ENCODE measurements at places on chromosomes 12 and 14.

DNA sequence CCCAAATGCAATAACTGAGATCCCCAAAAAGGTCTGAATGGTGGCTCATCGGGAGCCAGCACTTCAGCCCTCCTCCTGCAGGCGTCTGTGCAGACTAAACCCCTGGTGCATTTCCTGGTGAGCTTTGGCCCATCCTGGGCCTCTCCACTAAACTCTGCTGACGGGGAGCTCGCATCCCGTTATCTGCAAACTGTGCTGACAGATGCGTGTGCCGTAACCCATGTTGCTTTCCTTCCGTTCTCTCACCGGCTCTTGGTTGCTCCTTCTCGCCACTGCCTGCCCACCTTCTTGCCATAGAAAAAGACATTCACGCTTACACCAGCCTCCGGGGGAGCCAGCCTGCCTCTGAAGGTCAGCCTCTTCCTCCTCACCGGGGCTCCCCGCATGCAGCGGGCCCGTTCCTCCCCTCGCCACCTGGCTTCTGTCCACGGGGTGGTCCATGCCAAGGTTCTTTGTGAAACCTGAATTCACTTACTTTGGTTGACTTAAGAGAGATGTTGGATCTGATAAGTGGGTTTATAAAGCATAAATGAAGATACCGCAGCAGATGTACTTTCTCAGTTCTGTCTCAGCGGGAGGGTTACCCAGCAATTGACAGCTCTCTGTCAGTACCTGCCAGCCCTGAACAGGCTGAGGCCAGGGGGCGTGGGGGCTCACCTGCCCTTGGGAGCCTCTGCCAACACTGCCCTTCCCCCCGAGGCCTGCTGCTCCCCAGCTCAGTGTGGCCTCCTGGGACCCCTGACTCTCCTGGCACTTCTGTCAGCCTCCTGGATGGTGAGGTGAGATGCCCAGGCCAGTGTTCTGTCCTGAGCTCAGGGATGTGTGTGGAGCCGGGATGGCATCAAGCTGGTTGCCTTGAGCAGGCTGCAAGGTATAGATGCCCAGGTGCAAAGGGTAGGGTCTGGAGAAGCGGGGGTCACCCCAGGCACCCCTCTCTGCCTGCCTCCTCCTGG is 14.2 kb downstream of the ZFYVE21 start:
- DNase-seq: no peak

- DNase-seq: no peak
Observed at GRCh38 chr14:101599234-101599885, 38.1 kb downstream of the DIO3 start.

- no peak for DNase-seq
Observed at GRCh38 chr12:5588591-5588990, 156.7 kb downstream of the NTF3 start.

GRCh38 chr12:131442337-131442918 is 268.5 kb upstream of the SFSWAP start:
- DNase-seq: no peak

- no peak for DNase-seq
Observed at GRCh38 chr12:38587594-38587993, 271.0 kb downstream of the ALG10B start.

DNA sequence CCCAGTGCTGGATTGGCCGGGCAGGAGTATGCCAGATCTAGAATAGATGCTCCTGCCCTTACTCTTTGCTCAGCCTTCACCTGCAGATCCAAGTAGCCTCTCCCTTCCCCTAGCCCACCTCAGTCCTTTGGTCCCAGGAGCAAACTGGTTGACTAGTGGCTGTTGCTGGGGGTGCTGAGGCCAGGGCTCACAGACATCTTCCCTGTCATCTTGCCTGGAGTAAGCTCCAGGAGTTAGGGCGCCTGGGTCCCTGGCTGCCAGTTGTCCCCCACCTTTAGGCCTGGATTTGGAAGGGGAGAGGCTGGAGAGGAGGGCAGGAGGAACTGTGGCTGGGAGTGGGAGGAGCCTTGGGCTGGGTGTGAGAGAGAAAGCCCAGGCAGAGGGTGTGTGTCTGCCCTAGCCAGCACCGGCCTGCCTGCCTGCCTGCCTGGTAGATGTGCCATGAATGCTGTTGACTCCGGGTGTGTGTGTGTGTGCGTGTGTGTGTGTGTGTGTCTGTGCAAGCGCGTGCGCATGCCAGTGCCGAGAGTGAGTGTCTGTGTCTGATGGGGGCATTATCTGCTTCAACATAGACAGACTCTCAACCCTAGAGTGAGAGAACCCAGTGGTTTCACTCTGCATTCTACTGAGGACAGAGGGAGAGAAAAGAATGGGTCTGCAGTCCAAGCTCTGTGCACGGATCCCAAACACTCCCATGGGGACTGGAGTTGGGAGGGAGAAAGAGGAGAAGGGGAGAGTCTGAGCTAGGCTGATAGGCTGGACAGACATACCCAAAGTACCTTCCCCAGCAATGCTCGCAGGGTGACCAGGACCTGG is 845 bp upstream of the RARG start:
- DNase-seq: no peak

DNA sequence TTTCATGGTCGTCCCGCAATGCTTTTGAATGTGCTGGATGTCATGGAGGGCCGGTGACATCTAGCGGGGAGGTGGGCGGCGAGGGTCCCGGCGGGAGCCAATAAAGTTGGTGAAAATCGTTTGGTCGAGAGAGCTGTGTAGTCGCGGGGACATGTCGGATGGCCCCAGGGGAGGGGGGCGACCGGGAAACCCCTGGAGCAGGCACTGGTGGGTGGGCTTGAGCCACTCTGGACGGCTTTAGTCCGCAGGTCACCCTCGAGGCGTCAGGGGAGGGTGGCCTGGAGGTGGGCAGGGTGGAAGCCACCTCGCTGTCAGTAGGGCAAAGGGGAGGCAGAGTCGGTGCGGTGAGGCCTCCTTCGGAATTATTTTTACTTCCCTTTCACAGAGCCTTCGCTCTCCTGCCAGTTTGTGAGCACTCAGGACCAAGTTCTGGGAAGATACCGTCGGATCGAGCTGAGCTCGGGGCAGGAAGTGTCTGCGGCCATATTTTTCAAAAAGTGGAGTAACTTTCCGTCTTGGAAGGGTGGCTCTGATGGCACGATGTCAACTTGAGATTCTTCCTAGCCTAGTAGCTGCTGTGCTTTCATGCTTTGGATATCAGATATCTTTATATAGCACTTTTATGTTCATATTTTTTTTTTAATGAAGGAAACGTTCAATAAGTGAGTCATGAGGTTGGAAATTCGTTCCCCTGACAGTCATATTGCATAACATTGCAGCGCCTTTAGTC is 28.2 kb downstream of the WBP11 start:
- DNase-seq: no peak

DNA sequence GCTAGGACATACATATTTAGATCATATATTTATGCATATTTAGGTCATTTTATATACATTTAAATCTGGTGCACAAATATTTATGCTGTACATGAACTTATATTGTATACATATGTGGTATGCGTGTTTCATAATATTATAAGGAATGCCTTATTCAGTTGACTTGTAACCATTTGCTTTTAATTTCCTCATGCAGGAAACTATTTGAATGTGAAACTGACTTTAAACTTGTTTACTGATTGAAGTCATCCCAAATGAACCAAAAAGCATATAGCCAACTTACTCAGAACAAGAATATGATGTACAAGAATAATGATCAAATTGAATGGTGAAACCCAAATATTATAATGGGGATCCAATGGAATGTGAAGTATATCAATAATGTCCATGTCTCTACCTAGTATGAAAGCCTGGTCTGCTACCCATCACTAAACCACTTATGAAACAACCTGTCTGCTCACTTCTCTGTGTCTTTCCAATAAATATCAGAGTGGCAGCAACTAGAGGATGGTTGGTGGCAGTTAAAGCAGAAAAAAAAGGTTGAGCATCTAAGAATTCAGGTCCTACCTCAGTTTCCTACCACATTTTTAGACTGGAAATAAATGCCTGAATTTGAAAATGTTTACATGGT is 38.3 kb downstream of the RPS6KA5 start:
- no peak for DNase-seq

DNA sequence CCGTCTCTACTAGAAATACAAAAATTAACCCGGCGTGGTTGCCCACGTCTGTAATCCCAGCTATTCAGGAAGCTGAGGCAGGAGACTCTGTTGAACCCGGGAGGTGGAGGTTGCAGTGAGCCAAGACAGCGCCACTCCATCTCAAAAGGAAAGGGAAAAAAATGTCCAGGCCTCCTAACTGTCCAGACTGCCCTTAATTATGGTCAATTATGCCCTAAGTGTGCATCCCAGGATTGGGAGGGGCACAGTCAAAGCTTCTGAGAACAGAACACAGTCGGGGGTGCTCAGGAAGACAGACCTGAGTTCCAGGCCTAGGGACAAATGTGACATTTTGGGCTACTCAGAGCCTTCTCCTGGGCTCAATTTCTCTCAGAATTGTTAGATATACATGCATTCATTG is 31.8 kb upstream of the SMUG1 start:
- no peak for DNase-seq

- no peak for DNase-seq
Observed at GRCh38 chr14:73640796-73641365, 3.9 kb upstream of the DNAL1 start.

GRCh38 chr12:114506651-114507050 is 100.7 kb upstream of the TBX5 start:
- no peak for DNase-seq

DNA sequence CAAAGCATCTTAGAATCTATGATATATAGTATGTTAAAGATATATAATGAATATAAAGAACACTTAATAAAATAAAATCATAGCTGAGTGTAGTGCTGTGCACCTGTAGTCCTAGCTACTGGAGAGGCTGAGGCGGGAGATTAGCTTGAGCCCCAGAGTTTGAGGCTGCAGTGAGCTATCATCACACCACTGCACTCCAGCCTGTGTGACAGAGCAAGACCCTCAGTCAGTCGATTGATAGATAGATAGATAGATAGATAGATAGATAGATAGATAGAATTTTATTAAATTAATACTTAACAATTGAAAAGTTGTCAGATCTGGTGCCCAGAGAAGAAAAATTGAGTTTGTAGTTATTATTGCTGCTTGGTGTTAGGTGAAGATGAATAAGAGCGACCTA is 40.0 kb downstream of the CNOT2 start:
- DNase-seq: no peak

DNA sequence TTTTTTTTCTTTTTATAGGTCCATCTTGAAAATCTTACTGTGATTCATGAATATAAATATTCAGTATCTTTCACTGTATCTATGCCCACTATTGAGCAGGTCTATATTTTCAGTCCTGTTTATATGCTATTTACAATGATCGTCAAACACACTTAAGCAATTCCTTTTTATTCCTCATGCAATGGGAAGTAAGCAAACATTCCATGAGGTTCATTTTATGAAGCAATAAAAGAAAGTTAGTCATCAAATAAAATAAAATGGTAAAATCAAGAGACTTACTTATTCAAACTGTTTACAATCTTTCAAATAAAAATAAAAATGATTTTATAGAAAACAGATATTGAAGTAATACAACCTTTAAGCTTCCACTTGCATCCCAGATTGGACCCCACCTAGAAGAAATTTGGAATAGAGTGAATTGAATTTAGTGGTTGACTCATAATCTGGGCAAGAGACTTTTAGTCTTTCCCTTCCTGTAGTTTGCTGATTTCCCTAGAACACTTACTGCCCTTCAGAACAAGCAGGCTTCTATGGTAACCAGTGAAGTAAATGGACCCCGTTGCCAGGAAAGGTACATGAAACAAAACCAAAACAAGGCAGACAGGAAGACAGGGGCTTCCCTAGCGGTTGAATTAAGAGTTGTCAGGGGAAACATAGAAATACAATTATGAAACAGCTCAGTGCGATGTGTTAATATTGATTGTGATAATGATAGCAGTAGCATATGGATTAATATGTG is 241.0 kb upstream of the ATP2B1 start:
- no peak for DNase-seq

- DNase-seq: no peak
Observed at GRCh38 chr12:15234508-15234907, 13.3 kb upstream of the RERG start.

DNA sequence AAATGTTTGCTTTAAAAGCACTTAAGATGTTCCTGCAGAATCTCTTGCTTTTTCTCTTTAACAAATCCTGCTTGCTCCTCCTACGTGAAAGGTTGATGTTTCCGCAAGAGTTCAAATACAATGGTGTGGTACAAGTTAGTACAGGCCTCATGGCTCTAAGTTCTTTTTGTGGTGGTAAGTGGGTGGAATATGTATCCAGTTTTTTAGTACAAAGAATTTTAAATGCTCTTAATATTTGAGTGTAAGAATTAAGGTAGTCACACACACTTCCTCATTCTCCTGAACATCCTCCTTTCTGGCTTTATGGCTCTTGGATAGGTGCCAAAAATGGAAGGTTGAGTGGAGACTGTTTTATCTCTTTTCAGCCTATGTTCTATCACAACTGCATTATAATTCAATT is 1.8 kb downstream of the OTOGL start:
- no peak for DNase-seq

- DNase-seq: no peak
Observed at GRCh38 chr12:85956081-85956480, 82.0 kb downstream of the NTS start.

- DNase-seq: no peak
Observed at GRCh38 chr12:21697904-21698630, 40.4 kb upstream of the LDHB start.

DNA sequence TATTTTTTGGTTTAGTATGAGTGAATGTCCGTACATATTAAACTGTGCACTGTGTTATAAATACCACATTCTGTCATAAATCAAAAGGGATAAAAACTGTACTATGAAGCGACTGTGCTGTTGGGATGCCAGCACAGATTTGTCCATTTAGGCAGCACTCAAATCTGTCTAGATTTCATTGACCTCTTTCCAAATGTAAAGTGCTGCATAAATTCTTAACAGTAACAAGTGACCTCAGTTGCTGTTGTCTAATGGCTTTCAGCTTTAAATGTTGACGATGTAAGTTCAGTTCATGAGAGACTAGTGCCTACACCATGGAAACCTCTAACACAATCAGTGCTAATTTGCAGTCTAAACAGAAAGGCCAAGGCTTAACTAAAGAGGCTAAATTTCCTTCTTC is 531.4 kb upstream of the LMO3 start:
- DNase-seq: no peak

DNA sequence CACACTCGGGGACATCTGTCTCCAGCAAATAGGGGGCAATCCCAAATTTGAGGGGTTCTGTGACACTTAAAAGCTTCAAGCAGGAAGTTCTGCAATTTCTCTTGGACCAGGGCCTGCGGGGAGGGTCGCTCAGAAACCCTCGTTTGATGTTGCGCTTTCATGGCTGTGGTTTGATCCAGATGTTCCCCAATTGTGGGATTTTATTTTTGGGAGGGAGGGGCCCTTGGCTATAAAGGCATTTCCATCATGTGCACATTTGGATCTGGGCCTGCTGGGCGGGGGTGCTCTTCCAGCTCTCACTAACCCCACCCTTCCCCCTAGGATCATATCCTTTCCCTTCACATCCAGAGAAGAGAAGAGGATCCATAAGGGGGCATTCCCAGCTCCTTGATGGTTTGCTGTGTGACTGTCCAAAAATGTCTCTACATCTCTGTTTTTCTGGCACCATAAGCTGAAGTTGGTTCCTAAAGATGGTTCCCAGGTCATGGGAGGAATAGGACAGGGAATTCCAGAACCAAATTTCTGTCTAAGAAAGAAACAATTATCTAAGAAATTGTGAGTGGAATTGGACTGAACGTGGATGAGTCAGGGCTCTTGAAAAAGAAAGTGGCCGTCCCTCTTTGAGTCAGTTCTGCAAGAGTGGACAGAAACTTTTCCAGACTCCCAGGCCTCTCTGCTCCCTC is 47.2 kb downstream of the SMUG1 start:
- no peak for DNase-seq
